Activated CD4-positive, alpha-beta T cell treated with anti-CD3 and anti-CD28 coated beads, Interleukin-2, amount 50 U/mL, for 48 hours (primary cell): ENCODE measurements at places on chromosomes 4 and X.
A peak's percentile ranks its signal among the peaks of the same experiment; 100 is the strongest.

GRCh38 chrX:71652405-71652804, 14.9 kb upstream of the LOC101059915 start:
- peak; percentile 59 for DNase-seq

- no peak for DNase-seq
These were observed 220.1 kb downstream of the IQCM start for GRCh38 chr4:149595500-149595899.

DNA sequence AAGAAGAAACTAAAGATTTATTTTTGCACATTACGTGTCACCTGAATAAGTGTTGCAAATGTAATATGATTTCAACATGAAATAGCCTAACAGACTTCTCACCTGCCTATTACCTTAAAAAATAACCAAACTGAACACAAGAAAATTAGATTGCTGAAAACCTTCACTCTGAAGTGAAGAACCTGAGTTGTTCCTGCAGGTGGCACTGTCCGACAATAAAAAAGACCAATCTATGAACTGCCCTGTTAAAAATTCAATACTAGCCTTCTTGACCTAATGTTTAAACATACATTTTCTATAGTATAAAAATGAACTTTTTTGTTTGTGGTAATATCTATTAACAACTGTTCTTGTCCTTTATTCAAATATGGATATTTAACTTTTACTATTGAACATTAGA, 69.2 kb upstream of the PNPLA4 start:
- peak; percentile 1 for DNase-seq

DNA sequence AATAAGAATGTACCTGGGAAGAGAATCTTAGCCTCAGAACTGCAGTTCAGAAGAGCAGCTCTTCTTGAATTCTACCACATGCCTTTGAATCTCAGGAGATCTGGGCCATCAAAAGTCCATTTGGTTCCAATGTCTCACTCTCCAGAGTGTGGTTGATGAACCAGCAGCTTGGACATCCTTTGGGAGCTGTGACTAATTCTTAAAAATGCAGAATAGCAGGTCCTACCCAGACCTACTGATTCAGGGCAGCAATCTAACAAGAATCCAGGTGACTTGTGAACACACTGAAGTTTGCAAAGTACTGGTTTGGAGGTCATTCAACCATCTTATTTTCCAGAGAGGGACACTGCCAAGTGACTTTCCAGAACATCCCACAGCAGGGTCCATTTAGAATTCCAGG, 244.7 kb downstream of the PACRGL start:
- no peak for DNase-seq

DNA sequence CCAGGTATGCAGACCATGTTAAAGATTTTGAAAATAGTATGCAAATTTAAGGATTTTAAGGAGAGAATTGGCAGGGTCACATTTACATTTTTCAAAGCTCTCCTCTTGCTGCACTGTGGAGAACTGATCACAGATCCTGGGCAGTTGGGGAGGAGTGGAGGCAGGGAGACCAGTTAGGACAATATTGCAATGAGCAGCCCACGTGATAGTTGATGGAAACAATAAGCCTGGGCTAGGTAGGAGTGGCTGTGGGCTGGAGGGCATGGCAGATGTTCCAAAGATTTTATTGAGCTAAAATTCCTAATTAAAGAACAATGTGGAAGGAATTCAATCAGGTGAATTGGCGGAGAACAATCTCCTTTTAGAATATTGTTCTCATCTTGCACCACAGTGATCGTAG, 50.6 kb downstream of the ENPEP start:
- DNase-seq, result no peak

GRCh38 chrX:40314070-40314469, 216.3 kb upstream of the BCOR start:
- DNase-seq, result no peak

- no peak for DNase-seq
These were observed 78.9 kb upstream of the BMPR1B start for GRCh38 chr4:94678896-94679295.

DNA sequence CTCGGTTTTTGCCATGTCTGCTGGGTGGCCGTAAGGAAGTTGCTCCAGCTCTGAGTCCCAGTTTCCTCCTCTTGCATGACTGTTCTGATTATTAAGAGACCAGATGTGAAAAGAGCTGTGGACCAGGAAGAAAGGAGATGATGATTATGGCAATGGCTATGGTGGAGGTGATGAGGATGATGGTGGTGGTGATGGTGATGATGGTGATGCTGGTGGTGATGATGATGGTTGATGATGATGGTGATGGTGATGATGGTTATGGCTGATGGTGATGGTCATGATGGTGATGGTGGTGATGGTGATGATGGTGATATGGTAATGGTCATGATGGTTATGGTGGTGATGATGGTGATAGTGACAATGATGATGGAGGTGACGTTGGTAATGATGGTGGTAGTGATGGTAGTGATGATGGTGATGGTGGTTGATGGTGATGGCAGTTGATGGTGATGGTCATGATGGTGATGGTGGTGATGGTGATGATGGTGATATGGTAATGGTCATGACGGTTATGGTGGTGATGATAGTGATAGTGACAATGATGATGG, 107.8 kb upstream of the NKX1-1 start:
- no peak for DNase-seq

GRCh38 chr4:70191647-70192046, 3.9 kb upstream of the ODAM start:
- no peak for DNase-seq

DNA sequence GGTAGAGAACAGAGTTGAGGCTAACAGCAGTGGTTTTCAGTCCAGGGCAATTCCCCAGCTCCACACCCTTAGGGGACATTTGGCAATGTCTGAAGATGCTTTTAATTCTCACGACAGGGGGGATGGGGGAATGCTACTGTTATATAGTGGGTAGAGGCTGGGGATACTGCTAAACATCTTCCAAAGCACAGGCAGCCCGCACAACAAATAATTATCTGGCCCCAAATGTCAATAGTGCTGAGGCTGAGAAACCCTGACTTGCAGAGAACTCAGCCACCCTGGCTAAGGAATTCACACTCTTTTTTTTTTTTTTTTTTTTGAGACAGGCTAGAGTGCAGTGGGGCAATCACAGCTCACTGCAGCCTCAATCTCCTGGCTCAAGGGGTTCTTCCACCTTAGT, 60.6 kb downstream of the POLR2B start:
- DNase-seq, result no peak

DNA sequence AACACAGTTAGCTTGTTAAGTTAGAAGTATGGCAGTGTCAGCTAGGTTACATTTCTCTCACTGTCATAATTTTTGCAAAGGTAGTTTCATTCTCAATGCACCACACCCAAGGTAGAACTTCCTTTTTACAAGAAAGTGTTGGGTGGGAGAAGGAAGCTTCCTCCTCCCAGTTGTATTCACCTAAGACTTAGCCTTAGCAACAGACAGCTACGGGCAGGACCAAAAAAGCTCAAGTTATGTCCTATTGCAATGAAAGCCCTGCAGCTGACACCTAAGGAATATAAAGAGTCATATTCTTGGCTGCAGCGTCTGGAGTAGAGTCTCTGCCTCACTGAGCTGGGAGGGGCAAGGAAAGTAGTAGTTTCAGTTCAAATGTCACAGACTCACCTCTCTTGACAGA, 25.1 kb upstream of the PRDM8 start:
- DNase-seq, result no peak

GRCh38 chrX:13826770-13827169, 9.9 kb upstream of the GPM6B start:
- no peak for DNase-seq

- DNase-seq, result no peak
These were observed 633 bp downstream of the FAM199X start for GRCh38 chrX:104166735-104167436.

DNA sequence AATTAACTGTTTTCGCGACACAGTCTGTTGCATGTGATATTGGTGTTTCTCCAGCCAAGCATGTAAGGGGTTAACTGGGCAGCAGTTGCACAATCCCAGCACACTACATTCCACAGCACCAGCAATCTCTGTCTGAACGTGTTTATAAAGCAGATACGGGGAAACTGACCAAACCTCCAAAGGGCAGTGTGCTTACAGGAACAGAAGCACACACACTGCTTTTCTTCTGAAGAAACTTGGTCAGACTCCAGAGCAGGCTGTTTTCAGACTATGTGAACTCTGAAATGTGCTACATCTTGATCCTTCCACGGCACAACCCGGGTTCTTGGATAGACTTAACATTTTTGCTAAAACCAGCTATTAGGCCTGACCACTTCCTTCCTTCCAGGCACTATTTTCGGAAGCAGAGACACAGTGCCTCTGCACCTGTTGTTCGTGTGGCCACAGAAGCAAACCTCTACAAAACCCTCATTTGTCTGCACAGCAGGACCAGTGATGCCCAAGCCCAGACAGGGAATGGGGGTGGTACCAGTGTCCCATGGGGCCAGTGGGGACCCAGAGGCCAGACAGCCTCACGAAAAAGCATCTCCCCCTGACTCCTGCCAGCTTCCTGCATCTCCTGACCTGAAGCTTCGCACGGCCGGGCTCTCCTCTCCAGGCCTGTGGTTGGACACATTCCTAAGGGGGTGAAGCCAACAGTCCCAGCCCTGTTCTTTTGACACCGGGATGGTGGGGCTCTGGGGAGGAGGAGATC, 90.1 kb downstream of the IRF2 start:
- no peak for DNase-seq

GRCh38 chr4:78059524-78059889, 2.4 kb downstream of the FRAS1 start:
- DNase-seq, result peak; percentile 7

DNA sequence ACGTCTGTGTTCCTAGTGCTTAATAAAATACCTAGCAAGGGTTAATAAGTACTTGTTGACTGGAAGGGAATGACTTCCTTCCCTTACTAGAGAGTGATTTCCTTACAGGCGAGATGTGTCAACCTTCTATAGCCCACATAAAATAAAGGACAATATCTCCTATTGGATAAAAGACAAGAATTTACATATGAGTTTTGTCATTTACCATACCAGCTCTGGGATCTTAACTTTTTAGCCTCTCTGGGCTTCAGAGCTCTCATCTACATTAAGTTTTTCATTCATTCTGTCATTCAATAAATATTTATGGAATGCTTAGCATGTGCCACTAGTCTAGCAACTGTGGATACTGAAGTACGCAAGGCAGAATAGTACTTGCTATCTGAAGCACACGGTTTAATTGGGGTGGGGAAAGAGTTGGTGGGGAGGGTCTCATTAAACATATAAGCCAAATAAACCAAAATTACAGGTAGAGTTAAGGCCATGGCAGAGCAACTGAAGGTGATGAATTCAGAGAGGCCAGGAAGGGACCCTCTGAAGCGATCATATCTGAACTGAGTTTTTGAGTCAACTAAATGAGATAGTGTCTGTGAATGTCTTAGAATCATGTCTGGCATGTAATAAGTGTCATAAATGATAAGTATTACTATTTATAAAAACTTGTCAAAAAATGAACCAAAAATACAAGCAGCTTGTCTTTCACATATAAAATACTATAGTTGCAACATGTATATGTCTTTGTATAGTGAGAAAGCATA, 91.6 kb upstream of the BMP2K start:
- DNase-seq, result no peak

DNA sequence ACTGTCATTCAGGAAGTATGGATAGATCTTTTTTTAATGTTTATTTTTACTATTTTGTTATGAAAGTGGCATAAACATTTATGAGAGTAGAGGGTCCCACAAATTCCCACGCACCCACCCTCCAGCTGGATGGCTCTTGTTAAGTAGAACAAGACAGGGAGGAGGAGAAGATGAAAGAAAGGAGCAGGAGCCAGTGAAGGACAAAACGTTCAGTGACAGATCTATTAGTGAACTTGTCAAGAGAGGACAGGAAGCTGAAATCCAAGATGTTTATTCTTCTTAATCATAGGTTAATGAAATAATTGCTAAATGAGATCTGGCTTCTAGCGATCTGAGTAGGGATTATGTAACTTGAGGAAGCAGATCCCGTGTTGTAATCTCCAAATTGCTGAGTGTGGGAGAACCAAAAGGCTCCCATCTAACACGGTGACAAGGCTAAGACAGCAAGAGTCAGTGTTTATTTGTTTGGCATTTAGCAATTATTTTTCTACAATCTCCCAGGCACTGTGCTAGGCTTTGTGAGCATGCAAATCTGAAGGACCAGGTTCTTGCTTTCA, 162.5 kb downstream of the SHROOM3 start:
- DNase-seq, result no peak

DNA sequence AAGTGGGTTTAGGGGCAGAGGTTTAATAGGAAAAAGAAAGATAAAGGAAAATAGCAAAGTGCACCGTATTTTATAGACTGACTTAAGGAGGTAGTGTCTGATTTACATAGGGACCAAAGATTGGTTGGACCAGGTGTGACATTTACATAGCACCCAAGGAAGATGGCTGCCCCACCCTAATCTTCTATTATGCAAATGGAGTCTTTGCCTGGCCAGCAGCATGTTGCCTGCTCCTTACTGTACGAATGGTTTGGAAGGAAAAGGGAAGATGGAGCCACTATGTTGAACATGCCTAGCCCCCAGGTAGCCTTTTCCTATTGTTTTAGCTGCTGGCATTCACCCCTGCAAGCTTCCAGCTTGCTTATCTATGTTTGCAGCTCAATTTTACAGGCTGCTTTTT, 146.2 kb upstream of the PDE5A start:
- no peak for DNase-seq

- DNase-seq, result no peak
These were observed at the start of gene TMEM156 for GRCh38 chr4:39032218-39033085. TMEM156 (minus strand) TSS chr4:39032409; CDS start chr4:39032313, 96 bp downstream.

GRCh38 chr4:169810325-169811323, 52.9 kb upstream of the HPF1 start:
- no peak for DNase-seq

- DNase-seq, result no peak
These were observed 2.3 kb upstream of the AASDH start for GRCh38 chr4:56389558-56389957.

- peak; percentile 54 for DNase-seq
These were observed 797 bp downstream of the CD99L2 start for GRCh38 chrX:150897421-150898320.

- DNase-seq, result no peak
These were observed 405.8 kb upstream of the HTR2C start for GRCh38 chrX:114178126-114178525.

DNA sequence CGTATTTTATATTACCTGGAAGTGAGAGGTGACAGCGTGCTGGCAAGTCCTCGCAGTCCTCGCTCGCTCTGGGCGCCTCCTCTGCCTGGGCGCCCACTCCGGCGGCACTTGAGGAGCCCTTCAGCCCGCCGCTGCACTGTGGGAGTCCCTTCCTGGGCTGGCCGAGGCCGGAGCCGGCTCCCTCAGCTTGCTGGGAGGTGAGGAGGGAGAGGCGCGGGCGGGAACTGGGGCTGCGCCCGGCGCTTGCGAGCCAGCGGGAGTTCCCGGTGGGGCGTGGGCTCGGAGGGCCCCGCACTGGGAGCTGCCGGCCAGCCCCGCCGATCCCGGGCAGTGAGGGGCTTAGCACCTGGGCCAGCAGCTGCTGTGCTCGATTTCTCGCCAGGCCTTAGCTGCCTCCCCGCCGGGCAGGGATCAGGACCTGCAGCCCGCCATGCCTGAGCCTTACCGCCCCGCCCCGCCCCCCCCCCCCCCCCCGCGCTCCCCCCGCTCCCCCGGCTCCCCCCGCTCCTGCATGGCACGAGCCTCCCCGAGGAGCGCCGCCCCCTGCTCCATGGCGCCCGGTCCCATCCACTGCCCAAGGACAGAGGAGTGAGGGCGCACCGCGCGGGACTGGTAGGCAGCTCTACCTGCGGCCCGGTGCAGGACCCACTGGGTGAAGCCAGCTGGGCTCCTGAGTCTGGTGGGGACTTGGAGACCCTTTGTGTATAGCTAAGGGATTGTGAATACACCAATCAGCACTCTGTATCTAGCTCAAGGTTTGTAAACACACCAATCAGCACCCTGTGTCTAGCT, 298.9 kb upstream of the MAGEB16 start:
- DNase-seq, result no peak

- DNase-seq, result no peak
These were observed 15.6 kb upstream of the UGT2A1 start for GRCh38 chr4:69668680-69669079.

GRCh38 chrX:48461830-48462229, 8.2 kb downstream of the SLC38A5 start:
- DNase-seq, result no peak
